ENCODE measurements at places on chromosomes 11 and 22.

- DNase-seq: no peak
Observed at GRCh38 chr11:14673824-14674405, 30.3 kb downstream of the PDE3B start.

GRCh38 chr22:30457981-30458380, 13.8 kb downstream of the SEC14L3 start:
- DNase-seq: no peak

DNA sequence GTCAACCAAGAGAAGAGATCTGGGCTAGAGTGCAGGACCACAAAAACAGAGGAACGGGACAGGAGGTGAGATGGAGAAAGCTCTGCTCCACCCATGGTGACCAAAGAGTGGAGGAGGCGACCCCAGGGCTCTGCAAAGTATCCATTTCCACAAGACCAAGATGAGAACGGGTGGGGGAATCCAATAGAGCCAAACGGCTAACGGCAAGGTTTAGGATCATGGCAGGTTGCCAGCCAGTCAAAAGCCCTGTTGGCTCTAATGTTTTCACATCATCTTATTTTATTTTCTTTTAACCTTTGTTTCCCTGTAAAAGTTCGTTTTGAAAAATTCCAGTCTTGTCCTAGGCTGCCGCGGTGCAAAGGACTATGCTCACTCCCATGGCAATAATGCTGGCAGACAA, 52.1 kb upstream of the CHST1 start:
- DNase-seq: no peak

DNA sequence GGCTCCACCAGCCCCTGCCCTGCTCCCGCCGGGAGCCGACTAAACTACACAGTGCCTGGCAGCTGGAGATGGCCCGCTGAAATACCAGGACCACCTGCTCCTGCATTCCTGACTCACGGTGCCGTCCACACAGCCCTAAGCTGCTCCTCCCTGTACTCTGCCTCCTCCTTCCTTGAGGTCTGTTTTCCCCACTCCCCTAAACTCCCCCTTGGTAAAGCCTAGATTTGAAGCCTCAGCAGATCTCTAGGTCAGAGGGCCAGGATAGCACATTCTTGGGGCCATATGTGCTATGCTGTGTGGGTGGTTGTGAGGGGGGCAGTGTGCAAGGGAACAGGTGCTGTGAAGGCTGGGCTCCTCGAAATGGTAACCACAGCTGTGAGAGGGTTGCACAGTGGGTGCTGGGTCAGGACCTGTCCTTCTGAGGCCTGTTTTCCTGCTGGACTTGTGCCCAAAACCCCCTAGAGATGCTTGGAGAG, 9.7 kb downstream of the LRFN4 start:
- no peak for DNase-seq

DNA sequence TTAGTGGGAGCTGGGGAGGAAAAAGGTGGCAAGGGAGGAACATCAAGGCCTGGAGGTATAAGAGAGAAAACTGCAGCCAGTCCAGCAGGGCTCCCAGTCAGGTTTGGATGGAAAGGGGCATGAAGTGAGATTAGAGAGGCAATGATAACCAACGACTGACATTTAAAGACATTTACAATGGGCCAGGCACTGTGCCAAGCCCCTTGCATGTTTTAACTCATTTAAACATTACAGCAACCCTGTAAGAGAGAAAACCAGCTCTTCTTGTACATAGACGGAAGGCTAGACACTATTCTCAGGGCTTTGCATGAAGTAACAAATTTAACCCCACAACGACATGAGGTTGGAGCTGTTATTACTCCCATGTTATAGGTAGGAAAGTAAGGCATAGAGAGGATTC, 32.1 kb upstream of the PAK1 start:
- DNase-seq: no peak

DNA sequence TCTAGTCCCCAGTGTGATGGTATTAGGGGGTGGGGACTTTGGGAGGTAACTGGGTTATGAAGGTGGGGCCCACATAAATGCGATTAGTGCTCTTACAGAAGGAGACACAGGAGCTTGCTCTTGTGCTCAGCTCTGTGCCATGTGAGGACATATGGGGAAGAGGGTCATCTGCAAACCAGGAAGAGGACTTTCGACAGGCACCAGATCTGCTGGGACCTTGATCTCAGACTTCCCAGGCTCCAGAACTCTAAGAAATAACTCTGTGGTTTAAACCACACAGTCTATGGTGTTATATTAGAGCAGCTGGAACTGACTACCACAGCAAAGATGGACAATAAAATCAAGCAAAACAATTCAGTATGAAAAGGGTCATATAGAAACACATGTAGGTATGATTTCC, 26.7 kb downstream of the NNMT start:
- no peak for DNase-seq

DNA sequence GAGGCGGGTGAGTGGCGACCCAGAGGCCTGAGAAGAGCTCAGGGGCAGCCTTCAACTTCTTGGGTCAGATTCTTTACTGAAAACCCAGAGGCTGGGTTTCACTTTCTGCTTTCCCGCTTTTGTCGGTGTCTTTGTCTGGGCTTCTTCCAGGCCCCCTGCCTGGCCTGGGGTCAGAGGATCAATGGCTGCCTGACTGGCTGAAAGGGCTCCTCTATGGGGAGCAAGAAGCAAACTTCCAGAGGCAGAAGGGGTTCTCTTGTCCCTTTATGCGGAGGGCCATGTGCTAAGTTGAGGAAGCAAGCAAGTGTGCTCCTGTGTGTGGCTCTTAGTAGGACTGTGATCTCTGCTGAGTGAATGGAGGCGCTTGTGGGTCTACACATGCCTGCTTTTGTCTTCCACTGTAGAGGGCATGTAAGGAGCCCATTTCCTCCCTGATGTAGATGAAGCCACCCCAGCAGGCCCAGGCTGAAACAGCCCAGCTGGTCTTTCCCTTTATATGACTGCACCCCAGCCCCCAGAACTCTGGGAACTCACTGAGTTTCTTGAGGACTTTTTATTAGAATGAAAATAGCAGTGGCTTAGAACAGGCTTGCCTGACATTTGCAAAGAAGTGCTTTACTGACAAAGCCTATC, 1.0 kb upstream of the PKNOX2 start:
- DNase-seq: no peak

- no peak for DNase-seq
Observed at GRCh38 chr22:18113680-18114394, 3.2 kb downstream of the TUBA8 start.

DNA sequence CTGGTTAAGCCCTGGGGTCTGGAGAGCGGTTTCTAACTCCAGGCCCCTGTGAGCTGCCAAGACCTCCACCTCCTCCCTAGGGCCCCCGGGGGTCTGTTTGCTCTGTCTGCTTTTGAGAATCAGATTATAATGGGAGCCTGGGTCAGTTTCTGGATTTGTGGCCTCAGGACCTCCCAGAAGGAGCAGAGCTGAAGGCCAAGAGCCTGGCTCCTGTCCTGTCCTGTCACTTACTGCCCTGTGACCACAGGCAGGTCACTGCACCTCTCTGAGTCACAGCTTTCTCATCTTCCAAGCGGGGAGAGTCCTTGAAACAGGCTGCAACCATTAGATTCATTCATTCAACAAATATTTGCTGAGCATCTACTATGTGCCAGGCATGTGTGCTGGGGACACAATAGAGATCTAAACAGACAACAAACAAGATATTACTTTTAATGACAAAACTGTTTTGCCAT, 87.3 kb upstream of the FGF3 start:
- DNase-seq: no peak

DNA sequence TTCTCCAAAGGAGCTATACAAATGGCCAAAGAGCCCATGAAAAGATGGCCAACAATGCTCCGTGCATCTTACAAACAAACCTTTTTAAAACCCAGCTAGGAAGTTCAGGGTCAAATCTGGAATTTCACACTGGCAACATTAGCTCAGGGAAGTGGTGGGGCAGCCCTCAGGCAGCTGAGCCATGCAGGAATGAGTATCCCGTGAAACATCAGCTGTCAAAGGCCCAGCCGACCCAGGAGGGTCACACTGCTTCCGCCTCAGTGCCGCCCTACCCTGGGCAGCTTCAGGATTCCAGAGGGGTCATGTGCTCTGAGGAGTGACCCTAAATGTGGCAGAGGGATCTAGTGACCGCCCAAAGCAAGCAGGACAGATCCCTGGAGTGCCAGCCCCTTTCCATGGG, 73.4 kb downstream of the LINC01488 start:
- no peak for DNase-seq
